Keratinocyte (primary cell): ENCODE measurements at places on chromosomes 1 and 21.

DNA sequence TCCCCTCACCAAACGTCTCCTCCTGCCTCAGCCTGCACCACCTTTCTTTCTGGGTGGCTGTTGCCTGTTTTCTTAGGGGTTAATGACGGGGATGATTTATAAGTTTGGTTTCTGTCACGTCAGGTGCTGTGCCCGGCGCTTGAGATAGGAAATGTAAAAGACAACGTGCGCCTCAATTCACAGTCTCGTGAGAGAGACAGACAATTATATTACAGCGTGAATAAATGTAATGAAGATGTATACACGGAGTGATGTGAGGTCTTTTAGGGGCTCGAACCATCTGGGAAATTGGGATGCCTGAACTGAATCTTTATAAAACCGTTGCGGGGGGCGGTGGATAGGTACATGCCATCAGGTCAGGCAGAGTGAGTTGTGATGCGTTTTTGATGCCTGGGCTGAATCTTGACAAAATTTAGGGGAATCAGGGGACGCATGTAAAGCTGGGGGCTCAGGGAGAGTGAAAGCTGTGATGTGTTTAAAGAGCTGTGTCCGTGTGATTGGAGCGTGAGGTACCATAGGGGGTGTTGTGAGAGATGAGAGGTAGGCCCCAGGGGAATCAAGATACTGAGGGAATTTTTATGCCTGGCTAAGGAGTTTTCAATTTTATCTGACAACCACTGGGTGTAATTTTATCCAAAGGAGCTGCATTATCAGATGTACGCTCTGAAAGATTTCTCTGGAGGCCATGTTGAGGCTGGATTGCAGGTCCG is 831 bp downstream of the TIPRL start:
- DNase-seq: no peak

- DNase-seq: no peak
Observed at GRCh38 chr1:214648801-214649200, 45.8 kb downstream of the CENPF start.

DNA sequence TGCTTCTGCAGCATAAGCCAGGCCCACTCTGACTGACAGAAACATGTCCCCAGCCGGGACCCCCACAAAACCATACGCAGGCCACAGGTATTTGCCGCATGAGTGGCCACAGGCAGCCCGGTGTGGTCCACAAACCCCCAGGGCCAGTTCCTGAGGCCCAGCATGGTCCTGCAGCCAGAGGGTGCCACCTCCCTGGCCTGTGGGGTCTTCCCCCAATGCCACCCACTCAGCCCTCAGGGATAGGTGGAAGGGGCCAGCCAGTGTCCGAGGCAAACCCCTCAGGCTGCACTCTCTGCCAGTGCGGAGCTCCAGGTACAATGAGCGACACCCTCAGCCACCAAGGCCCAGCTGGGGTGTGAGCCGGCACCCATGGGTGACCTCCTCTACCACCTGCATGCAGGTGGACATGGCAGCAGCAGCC is 43.5 kb downstream of the UBE2G2 start:
- no peak for DNase-seq

- no peak for DNase-seq
Observed at GRCh38 chr21:45322960-45323461, 35.3 kb upstream of the POFUT2 start.

DNA sequence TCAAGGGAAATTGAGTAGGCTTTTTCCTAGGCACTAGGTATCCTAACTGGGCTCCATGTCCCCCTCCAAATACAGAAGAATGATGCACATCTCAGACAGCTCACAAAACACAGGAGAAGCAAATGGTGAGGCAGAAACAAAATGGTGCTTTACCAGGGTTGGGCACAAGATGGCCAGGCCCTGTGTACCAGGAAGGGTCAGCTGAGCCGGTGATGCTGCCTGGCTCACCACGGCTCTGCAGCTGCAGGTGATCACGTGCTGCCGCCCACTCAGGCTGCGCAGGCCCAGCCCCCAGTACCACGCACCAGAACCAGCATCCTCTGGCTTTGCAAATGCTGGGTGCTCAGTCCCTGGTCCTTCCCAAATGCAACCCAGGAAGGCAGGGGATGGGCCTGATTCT is 993 bp upstream of the DSCAM start:
- no peak for DNase-seq

GRCh38 chr1:11880911-11881748 is 22.4 kb upstream of the NPPB start:
- DNase-seq: no peak

- DNase-seq: no peak
Observed at GRCh38 chr1:196516373-196516772, 91.9 kb downstream of the KCNT2 start.

DNA sequence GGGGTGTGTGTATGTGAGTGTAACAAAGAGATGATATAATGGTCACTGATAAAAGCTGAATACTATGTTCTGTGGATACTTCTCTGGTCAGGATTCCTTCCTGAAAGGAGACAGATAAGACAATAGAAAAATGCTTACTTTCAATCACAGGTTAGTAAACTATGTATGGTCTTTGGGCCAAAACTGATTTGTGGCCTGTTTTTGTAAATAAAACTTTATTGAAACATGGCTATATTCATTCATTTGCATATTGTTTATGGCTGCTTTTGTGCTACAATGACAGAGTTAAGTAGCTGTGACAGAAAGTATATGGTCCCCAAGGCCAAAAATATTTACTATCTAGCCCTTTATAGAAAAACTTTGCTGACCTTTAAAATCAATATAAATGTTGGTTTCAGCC is 82.2 kb upstream of the DMRTA2 start:
- DNase-seq: no peak

DNA sequence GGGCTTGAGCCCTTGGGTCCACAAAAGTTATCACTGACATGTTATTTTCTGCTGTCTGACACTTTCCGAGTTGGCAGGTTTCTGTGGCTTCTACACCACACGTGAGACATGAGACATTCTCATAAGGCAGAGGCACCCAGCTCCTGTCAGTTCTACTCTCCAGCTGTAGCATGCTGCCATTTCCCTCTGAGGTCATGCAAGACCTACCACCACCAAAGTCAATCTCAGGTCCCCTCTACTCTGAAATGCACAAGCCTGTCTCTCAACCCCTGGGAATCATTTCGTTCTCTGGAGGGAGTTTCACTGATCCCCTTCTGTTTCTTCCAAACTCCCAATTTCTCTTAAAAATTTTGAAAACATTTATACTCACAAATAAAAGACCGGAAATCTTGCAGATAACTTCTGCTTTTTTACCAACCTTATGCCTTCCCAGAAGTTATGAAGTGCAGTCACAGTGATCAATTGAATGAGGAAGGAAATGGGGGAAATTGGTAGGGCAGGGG is 39.5 kb upstream of the CR2 start:
- DNase-seq: no peak

GRCh38 chr1:168400139-168400538 is 119.5 kb downstream of the TBX19 start:
- DNase-seq: no peak

DNA sequence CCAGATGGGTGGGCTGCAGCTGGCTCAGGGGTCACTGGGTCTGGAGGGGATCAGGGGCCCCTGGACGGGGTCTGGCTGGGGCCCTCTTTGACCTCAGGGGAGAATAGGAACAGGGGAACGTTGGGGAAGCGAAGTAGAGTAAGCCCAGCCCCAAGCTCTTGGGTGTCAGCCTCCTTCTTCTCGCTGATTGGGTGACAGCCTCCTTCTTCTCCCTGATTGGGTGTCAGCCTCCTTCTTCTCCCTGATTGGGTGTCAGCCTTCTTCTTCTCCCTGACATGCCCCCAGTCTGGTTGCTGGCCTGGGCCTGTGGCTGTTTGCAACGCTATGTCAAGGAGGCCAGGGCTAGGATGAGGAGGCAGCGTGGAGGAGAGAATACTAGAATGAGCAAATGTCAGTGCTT is 76.7 kb upstream of the CASZ1 start:
- DNase-seq: no peak

DNA sequence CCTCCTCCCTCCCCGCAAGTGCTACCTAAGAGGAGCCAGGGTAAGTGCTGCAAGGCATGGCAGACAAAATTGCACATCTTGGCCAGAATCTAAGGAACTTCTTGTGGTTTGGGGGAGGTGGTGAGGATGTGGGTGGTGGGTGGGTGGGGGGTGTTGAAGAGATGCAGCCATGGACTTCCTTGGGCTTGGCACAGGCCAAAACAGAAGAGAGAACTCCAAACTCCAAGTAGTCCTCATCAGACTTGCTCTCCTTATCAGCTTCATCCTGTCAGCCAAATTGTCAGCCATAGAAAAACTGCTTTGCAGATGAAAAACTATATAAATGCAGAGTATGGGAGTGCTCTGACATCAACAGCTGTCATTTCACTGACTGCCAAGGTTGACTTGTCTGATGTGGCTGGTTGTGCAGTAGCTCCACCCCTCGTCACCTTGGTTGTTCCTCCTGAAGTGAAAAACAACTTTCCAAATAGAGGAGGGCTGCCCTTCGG is 7.1 kb downstream of the AMIGO1 start:
- no peak for DNase-seq

DNA sequence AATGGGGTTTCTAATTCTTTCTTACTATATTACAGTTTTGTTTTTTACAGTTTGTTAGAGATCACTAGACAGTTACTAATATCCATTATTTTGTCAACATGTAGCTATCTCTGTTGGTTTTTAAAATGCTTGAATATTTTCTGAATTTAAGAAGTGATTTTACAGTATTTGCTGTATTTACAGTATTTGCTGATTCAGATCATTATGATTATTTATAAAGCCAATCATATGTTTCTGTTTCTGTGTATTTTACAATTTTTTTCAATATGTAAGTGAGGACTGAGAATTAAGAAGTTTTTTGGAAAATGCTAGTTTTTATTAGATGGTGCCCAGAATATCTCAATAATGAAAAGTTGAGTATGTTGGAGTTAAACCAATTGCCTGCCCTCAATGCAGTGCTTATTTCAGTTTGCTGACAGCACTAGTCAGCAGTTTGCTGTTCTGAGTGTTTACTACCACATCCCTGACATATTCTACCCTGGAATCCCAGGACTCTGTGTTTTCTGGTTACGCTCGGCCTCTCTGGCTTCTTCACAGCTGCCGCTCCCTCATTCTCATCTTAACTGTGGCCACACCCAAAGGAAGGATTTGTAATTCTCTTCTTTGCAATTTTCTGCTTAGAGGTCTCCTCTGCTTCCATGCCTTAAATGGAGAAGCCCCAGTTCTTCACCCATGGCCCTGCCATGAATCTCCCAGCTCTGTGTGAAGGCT is 68.0 kb upstream of the BACH1 start:
- no peak for DNase-seq

DNA sequence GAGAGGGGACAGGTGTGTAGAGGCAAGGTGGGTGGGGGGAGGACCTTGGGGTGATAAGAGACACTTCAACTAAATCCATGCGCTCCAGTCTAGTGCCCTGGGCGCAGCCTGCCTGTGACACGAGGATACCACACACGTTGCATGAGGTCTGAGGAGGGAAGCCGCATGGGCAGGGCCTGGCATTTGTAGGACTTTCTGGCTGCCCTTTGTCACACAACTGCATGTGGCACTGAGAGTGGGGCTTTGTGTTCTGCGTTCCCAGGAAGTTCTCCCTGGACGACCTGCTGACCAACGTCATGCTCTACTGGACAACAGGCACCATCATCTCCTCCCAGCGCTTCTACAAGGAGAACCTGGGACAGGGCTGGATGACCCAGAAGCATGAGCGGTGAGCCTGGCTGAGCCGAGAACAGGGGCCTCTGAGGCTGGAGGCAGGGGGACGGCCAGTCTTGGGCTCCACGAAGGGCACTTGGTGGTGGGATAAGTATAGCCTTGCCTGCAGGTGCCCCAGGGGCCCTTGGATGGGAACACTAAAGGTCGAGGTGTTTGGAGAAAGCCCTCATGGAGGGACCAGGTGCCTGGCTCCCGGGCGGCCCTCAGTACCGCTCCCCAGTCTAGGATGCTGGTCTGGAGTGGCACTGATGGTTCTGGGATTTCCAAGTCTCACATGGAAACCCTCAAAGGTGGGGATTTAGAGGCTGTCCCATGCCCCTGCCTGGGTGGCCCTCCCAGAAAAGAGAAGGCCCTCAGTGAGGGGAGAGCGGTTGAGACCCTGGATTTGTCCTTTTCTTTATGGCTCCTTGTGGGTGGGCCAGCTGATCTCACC is 34.5 kb downstream of the EPHX1 start:
- no peak for DNase-seq

DNA sequence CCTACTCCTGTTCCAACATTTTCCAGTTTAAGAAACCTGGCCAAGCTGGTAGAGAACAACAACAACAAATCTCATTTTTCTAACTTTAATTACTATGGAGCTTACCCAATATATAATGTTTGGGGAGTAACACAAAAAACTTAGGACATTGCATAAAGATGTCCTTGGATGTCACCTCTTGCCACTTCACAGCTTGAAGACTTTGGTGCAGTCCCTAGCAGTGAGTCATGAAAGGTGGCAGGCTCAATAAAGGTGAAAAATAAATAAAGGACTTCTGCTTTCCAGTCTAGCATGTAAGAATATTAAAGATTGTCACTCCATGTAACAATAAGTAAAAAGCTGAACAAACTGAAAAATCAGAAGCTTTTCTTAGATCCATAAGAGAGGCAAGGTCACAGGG is 17.6 kb upstream of the SELP start:
- no peak for DNase-seq
